GM13976 (cell line): ENCODE measurements at places on chromosomes 16 and 17.
A peak's percentile ranks its signal among the peaks of the same experiment; 100 is the strongest.

DNA sequence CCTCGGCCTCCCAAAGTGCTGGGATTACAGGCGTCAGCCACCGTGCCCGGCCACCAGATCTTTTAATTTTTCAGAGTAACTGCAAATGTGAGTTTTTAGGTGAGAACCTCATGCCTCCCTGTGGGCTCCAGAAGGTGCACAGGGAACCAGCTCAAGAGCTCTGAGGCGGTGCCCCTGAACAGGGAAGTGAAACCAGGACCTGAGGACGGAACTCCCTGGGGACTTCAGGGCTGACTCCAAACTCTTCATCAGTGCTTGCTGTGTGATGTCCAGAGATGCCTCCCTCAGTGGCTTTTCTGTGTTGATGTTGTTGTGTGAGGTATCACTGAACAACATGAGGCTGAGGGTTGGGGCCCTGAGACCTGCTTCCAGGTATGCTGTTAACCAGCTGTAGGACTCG lies 23.8 kb downstream of the SLC12A3 start:
- peak; percentile 78 for DNase-seq

GRCh38 chr17:59493867-59494266 lies 71.5 kb upstream of the DHX40 start:
- DNase-seq = no peak

- DNase-seq = peak; percentile 91
Measured at GRCh38 chr17:79087428-79088143, 13.0 kb downstream of the ENGASE start.

- no peak for DNase-seq
Measured at GRCh38 chr16:74020095-74020670, 276.4 kb upstream of the PSMD7 start.

- no peak for DNase-seq
Measured at GRCh38 chr16:49723310-49723709, 132.6 kb downstream of the ZNF423 start.

DNA sequence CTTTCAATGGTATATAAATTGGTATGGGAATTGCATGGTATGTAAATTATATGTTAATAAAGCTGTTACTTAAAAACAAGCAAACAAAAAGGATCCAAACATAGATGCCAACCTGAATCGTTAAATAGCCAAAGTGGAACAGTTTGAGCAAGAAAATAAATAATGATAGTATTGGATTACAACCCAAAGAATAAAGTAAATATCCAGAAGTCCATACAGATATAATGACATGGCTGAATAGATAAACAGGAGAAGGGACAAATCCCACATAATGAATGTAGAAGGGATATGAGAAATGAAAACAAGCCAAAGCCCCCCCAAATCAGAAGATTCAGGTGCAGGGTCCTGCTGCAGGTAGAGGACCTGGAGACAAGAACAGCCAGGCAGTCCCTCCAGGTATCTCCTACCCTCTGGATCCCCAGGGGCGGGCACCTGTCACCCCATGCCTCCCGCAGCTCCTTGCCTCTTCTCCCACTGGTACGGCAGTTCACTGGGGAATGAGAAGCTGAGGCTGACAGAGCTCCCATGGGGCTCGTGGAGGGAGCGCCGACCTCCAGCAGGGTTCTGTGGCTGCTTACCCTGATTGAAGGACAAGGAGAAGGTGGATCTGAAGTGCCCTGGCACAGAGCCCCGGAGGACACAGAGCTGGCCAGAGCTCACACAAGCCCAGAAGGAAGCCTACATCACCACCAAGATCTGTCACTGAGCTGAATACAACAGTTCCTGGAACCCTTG lies 9.9 kb upstream of the LCAT start:
- no peak for DNase-seq

- DNase-seq = peak; percentile 99
Measured at GRCh38 chr17:18363101-18364049, at the start of gene SHMT1. SHMT1 (minus strand) TSS chr17:18363550; CDS start chr17:18355981, 7,569 bp downstream.

GRCh38 chr16:83742124-83742899 lies 65.5 kb upstream of the HSBP1 start:
- no peak for DNase-seq

DNA sequence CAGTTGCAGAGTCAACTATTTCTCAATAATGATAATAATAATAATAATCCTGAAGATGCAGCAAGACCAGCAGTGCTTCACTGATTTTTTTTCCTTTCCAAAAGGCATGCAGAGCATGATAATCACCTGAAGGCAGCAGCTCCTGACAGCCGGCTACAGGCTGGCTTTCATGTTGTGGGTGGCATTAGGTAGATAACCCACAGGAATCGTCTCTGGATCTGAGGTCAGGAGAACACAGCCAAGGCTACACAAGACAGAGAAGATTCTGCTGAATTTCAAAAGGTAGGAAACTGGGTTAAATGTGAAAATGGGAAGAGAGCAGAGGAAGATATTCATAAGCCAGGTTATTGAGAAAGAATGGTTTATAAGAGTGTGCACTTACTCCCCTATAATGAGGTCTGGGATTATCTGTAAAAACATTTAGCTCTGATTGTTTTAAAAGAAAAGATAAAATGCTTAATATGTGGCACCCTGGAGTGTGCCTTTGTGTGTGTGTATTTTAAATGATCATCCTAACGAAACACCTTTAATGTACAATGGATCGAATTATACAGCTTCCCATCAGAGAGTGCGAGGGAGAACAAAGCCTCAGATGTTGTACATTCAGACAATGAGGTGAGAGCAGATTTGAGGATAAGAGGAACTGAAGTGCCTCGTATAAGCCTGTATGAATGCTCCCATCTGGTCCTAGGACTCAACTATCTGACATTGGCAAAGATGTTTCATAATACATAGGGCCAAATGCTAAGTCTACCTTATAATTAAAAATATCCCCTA lies 273.1 kb downstream of the PHKB start:
- DNase-seq = no peak

GRCh38 chr17:40198576-40198975 lies 20.5 kb upstream of the WIPF2 start:
- DNase-seq = no peak

DNA sequence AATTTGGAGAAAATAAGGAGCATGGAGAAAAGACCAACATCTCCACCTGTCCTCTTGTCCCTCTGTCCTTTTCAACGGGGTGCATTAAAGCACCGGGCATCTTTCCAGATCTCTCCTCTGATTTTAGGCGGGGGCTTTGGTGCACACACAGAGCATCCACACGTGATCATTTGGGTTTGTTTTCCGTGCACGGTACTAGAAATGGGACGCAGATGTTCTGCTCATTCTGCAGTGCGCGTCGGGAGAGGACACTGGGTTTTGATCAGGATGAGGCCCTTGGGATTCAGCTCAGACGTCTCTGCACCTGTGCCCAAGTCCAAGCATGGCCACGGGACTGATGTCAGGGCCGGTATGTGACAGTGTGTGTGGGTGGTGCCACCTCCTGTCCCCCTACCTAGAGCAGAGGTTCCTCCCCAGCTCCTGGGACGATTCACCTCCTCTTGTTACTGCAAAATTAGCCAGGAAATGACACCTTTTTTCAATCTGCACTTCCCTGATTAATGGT lies 31.9 kb downstream of the PDIA2 start:
- no peak for DNase-seq

DNA sequence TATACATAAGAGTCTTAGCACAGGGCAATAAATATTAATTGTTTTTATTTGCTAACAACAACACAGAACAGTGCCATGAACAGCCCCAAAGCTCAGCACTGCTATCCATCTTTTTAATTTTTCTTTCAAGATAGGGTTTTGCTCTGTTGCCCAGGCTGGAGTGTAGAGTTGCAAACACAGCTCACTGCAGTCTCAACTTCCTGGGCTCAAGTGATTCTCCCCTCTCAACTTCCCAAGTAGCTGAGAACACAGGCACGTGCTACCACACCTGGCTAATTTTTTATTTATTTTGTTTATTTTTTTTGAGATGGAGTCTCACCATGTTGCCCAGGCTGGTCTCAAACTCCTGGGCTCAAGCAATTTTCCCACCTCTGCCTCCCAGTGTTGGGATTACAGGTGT lies 47.6 kb upstream of the AKAP1 start:
- DNase-seq = no peak

- no peak for DNase-seq
Measured at GRCh38 chr17:58560511-58560910, 46.1 kb upstream of the MTMR4 start.

DNA sequence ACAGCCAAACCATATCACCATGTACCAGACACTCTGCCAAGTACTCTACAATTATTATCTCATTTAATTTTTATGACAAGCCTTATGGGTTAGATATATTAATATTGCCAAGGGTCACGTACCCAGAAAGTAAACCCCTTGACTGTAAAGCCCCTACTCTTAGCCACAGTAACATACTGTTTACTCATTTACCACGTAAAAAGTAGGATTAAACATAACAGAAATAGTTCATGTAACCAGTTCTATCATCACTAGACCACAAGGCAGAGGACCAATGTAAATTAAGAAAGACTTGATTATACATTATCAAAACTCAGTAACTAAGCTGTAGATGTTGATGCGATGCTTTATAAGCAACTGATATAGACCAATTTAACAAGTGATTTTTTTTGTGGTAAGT lies 101.5 kb upstream of the CNTNAP4 start:
- no peak for DNase-seq

- DNase-seq = no peak
Measured at GRCh38 chr17:77704048-77704815, 254.3 kb upstream of the TNRC6C start.

GRCh38 chr16:72997141-72997542 lies 50.8 kb downstream of the ZFHX3 start:
- DNase-seq = no peak

DNA sequence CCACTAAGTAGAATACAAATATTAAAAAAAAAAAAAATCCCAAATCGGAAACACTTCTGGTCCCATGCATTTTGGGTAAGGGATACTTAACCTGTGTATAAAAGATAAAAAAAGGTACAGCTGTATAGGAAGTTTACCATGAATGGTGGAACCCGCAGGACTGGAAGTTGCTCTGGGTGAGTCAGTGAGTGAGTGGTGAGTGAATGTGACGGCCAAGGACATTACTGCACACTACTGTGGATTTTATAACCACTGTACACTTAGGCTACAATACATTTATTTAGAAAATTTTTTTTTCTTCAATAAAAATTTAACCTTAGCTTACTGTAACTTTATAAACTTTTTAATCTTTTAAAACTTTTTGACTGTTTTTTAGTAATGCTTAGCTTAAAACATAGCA lies 71.3 kb upstream of the BCAR1 start:
- no peak for DNase-seq

DNA sequence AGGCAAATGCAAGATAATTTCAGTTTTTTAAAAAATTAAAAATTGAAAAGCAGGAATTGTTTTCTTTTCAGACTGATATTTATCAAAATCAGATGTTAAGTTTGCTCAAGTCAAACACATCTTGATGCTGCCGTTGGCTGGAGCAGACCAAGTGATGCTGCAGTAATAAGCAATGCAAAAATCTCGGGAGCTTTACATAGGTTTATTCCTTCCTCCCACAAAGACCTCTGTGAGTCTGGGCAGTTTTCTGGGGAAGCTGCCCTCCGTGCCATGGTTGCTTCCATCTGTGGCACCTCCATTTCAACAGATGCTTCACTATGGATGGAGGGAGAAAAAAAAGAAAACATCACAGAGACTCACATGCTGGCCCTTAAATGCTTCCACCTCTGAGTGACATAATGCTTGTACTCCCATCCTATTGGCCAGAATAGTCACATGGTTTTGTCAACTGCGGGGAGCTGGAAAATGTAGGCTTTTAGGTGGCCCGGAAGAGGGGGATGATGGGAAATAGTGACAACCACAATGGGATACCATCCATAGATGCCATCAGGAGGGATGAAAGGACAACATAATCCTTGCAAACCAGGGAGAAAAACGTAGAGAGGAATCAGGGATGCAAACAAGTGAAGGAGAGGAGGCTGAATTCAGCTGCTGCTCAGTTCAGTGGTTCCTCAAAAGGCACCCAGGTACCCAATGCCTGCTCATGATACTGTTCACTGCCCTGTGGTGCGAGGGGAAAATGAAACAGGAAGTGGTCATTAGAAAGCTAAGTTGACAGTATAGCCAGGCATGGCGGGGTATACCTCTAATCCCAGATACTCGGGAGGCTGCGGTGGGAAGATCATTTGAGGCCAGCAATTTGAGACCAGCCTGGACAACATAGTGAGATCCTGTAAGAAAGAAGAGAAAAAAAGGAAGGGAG lies 13.5 kb upstream of the ERCC4 start:
- no peak for DNase-seq

- DNase-seq = peak; percentile 71
Measured at GRCh38 chr17:17613708-17614114, 22.2 kb upstream of the PEMT start.

DNA sequence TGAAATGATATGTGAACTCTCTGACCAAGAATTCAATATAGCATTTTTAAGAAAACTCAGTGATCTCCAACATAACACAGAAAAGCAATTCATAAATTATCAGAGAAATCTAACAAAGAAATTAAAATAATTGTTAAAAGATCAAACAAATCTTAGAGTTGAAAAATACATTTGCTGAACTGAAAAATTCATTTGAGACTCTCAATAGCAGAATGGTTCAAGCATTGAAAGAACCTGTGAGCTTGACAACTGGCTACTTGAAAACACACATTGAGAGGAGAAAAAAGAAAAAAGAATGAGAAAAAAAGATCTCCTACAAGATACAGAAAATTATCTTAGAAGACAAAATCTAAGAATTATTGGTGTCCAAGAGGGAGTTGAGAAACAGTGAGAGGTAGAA lies 203.5 kb downstream of the CEP112 start:
- no peak for DNase-seq

DNA sequence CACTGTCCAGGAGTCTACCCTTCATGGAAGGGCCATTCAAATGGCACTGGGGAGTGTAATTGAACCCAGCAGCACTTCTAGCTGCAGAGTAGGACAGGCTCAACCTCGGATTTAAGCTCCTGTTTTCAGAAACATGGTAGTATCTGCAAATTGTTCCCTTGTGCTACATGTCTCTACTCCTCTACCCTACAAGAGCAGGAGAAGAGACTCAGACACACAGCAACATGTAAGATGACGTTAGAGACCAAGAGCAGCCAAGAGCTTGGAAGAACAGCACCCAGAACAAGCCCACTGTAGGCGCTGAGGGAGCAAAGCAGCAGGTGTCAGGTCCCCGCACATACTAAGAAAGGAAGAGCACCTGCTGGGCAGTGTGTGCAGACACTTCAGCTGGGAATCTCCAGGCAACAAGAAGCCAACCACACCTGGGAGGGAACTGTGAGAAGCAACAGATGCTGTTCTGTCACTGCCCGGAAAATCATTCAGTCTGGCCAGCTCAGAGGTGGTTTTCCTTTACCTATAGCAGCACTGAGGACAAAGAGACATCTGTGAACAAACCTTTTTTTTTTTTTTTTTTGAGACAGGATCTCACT lies 35.6 kb upstream of the MNT start:
- no peak for DNase-seq

GRCh38 chr17:48488548-48489106 lies 42.2 kb downstream of the HOXB1 start:
- no peak for DNase-seq

- DNase-seq = no peak
Measured at GRCh38 chr17:49821916-49822315, 26.0 kb downstream of the TAC4 start.

GRCh38 chr17:50464736-50465135 lies 3.9 kb downstream of the CHAD start:
- peak; percentile 26 for DNase-seq

GRCh38 chr17:69712801-69713311 lies 298.4 kb downstream of the MAP2K6 start:
- no peak for DNase-seq

GRCh38 chr17:16924696-16925440 lies 47.0 kb downstream of the TNFRSF13B start:
- no peak for DNase-seq
